ENCODE measurements at places on chromosomes 7 and 10.

DNA sequence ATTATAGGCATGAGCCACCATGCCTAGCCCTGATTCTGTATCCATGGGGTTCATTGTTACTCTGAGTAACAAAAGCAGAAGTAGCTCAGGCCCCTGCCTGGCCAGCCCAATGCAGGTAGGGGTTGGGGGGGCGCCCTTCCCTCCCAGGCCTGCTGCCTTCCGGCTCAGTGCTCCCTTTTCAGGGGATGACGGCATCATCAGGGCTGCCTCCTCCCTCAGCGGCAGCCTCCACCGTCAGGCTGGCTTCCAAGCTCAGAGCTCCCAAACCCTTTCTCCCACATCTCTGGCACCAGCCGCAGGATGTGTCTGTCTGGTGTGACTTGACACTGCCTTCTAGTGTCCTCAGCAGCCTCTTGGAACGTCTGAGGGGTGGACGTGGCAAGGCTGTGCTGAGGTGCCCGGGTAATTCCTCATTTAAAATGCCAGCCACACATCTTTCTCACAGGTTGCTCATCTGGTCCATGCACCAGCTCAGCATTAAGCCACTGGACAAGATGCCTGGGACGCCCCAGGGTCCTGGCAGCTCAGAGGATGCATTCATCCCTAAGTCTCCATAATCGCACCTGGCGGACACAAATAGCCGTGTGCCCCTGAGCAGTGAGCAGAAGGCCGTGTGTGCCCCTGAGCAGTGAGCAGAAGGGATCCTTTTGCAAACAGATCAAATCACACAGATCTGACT lies 38.2 kb downstream of the PAPOLB start:
- DNase-seq, result no peak

GRCh38 chr10:111677759-111678158 lies 505.8 kb downstream of the GPAM start:
- no peak for DNase-seq

DNA sequence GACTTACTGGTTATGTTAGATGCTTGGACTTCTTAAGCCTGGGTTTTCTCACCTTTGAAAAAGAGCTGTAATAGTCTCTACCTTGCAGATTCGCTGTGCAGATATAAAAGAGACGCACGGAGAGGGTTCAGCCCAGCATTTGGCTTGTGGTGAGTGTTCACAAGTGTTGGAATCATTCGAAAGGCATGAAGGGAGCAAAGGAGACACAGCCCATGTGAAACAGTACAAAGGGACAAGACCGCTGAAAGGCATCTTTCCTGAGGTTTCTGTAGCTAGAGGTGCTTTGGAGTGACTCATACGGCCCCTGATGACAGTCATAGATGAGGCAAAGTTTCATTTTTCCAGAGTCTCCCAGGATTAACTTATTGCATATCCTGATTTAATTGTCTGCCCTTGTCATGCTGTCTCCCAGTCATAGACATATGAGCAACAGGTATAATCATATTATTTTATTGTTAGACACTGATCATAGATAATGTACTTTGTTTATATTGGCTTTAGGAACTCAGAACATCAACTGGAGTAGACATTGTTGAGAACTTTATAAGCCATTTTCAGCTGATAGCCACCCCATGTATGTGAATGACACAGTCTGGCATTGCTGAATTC lies 171.1 kb downstream of the ADRA2A start:
- DNase-seq, result no peak

GRCh38 chr7:16055263-16055976 lies 365.9 kb downstream of the CRPPA start:
- no peak for DNase-seq
